Placental pericyte (primary cell): ENCODE measurements at places on chromosomes 4 and X. TPM values are rescaled to one million over a fixed set of nuclear protein-coding genes. Genes with fewer than 3 reads are reported as not detected.

HOPX gene
- total RNA-seq = 1.7 TPM in 1 of 2 replicates, not detected in the other

AFF1 gene
- 13.6 and 20.2 TPM in 2 replicates for total RNA-seq

HSPA4L gene
- total RNA-seq = 1.8 and 3.7 TPM in 2 replicates

SLITRK4 gene
- 0.22 and 7.0 TPM in 2 replicates for total RNA-seq

RTL3 gene
- total RNA-seq = 0.43 TPM in 1 of 2 replicates, not detected in the other

CT45A1 gene
- not detected in 2 replicates for total RNA-seq

SNX25 gene
- total RNA-seq = 28.6 and 33.3 TPM in 2 replicates

TSC22D3 gene
- 14.5 and 36.5 TPM in 2 replicates for total RNA-seq

XAGE1A gene
- total RNA-seq = not detected in 2 replicates
